Psoas muscle (tissue), 8 donors: ENCODE measurements at places on chromosomes 1 and 21. TPM values are rescaled to one million over a fixed set of nuclear protein-coding genes. Genes with fewer than 3 reads are reported as not detected.

DNA sequence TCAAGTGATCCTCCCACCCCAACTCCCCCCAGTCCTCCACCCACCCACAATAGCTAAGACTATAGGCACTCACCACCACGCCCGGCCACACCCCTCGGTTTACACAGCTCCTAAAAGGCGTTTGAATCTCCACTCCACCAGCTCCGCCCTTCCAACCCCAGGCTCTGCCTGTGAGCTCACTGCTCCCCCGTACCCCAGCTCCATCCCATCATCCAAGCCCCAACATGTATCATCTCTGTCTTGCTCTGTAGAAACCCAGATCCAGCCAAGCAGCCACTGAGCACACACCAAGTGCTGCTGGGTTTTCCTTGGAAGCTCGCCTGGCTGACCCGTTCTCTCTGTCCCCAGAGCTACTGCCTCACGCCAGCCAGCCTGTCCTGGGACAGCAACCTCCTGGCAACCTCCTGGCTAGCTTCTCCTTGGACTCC lies 12.0 kb upstream of the S100A2 start:
- DNase-seq, result no peak

GRCh38 chr1:19710825-19711611 lies 46.3 kb downstream of the HTR6 start:
- no peak for DNase-seq

DNA sequence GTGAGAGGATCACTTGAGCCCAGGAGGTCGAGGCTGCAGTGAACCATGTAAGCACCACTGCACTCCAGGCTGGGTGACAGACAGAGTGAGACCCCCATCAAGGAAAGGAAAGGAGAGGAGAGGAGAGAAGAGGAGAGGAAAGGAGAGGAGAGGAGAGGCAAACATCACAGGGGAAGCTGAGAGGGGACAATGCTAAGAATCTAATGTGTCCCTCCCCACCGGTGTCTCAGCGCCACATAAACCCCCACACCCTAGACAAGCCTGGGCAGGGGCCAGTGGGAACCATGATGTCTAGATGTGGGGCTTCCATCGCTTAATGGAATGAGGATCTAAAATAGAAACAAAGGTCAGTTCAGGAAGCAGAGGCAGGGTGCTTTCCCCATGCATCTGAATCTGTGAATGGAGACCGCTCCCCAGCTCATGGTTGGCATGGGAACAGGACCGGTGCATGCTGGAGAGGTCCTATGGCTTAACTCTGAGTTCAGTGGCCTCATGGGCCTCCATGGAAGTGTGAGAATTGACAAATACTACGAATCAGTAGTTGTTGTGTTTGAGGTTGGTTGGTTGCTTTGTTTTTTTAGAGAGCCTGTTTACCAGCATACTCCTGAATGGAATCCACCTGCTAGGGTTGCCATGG lies 16.3 kb upstream of the LAPTM5 start:
- DNase-seq, result no peak

DNA sequence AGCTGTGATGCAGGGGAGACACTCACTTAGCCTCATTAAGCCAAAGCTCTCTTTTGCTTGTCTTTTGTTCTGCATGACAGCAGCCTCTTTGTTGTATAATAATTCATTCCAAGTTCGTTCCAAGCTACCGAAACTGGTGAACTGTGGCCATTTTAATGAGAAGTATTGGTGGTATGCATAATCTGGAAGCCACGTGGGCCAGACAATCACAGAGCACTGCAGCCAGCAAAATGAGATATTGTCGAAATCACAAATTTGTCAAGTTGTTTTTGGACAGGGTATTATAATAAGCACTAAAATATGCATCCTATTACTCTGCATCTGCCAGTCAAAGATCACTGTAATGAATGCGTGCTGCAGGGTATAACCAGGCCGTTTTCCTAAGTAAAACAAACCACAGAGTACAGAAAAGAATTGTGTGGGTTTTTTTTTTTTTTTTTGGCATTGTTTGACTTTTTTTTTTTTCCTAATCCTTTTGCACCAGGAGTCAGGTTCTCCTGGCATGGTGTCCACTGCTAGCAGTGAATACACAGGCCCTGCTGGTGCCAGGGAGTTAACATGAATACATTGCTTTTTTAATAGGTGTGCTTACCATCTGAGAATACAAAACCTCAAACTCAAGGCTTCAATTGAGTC lies 423.9 kb downstream of the PTBP2 start:
- no peak for DNase-seq

- no peak for DNase-seq
These were observed 15.9 kb upstream of the IFI6 start for GRCh38 chr1:27687906-27688305.

DNA sequence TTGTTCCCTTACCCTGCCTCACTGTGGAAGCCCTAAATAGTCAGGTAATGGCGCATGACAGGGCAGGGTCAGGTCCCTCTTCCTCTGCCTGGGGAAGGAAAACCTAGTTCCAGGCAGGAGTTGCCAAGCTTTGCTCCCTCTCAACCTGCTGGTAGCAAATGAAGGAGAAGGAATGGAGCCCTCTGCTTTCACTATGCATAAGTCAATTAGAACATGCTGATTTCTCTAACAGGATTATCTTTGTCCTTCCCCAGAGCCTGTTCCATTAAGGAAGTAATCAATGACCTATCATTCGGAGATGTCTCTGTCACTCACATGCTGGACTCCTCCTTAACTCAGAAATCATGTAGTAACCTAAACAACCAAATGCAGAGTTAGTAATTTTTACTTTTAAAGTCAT lies 161.8 kb upstream of the NFIA start:
- DNase-seq, result no peak

DNA sequence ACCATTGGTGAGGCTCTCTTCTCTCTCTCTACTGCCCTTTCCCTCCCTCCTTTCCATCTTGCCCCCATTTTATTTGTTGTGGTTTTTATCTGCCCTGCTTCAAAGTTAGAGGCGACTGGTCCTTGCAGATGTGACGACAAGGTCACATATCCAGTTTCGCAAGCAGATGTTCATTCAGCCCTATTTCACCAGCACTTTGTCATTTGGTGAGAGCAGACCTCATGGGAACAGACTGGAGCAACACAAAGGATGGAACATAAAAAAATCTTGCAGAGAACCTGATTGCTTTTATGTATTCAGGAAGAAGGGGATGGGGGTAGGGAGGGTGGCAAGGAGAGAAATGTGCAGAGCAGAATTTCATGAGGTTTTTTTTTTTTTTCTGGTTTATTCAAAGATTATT lies 84.3 kb downstream of the ELAVL4 start:
- DNase-seq, result no peak

Gene NCAM2
- polyA plus RNA-seq, result 0.44 TPM

Gene FCMR
- 8.4 TPM for polyA plus RNA-seq

Gene PHLDA3
- 62.4 TPM for polyA plus RNA-seq

Gene PRAMEF7
- not detected for polyA plus RNA-seq

Gene OVAAL
- not detected for polyA plus RNA-seq

Gene IL10
- 0.82 TPM for polyA plus RNA-seq

Gene CPTP
- polyA plus RNA-seq, result 38.1 TPM

Gene SIK1
- polyA plus RNA-seq, result 1.7 TPM

Gene PLA2G2F
- not detected for polyA plus RNA-seq
